ENCODE measurements at places on chromosomes 1 and 21.

GRCh38 chr1:228552596-228553176, 65.5 kb downstream of the RNF187 start:
- DNase-seq: no peak

GRCh38 chr1:77832901-77833300, 53.5 kb downstream of the MIGA1 start:
- no peak for DNase-seq

DNA sequence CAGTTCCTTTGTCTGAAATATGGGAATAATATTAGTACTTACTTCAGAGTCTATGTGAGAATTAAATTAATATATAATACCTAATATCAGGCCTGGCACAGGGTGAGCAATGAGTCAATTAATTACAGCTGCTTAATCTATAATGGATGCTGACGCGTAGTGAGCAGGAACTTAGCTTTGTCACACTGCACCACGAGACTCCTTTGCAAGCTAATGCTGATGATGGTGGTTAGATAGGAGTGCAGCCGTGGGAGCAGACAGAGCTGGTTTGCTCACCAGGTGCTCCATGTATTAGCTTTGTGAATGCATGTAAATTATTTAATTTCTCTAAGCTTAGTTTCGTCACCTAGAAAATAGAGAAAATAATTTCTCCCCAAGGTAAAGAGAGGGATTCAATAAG, 35.1 kb downstream of the KCNJ15 start:
- no peak for DNase-seq

DNA sequence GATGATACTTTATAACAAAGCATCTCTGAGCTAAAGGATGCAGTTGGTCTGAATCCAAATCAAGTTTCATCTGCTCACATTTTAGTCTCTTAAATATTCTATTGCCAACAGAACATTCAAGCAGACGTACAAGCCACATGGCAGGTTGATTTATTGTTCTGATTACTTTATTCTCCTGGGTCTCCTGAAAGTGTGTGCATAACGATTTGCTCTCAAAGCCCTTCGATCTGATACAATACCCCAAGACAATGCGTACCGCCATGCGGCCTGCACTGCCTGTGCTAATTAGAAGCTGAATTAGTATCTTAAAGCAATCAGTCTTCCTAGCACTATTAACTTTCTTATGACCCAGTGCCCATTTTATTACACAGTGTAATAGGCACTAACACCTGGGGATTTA, 56.9 kb downstream of the FHAD1 start:
- DNase-seq: no peak

GRCh38 chr1:246351721-246352120, 155.4 kb downstream of the SMYD3 start:
- DNase-seq: no peak

- no peak for DNase-seq
Measured at GRCh38 chr1:235074523-235075047, 54.1 kb downstream of the TOMM20 start.

DNA sequence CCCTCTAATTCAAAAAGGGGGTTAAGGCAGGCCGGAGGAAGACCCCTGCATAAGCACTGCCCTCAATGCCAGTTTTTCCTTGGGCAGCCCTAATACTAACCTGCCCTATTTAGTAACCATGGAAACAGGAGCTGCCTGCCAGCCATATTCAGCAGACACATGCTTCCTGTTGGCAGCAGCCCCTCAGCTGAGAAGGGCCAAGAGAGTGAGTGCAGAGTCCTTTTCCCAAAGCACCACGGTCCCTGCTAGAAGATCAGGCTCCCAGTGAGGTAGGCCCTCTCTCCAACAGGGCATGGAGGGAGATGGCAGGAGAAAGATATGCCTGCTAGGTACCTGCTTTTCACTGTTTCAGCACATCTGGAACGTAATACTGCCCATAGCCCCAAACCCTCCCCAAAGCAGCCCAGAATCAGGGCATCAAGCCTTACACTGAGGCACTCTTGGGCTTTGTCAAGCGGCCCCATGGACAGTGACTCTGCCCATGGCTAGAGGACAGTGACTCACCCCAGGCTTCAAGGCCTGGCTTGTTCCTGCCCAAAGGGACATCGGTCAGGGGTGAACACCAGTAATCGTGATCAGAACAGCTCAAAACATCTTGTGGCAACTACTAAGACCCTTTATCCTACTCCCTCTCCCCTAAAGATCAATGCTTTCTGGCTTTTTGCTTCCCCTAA, 64.5 kb downstream of the BCAR3 start:
- no peak for DNase-seq

DNA sequence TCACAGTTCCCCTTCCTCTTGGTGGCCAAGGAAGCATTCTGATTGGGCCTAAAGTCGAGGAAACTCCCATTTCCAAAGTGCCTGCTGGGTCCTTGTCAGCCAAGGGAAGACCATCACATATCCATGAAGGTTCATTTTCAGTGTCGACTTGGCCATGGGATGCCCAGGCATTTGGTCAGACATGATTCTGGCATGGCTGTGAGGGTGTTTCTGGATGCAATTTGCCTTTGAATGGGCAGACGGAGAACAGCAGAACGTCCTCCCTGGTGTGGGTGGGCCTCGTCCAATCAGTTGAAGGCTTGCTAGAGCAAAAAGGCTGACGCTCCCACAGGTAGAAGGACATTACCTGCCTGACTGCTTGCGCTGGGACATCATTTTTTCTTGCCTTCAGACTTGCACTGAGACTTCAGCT, 48.3 kb upstream of the LBR start:
- no peak for DNase-seq

DNA sequence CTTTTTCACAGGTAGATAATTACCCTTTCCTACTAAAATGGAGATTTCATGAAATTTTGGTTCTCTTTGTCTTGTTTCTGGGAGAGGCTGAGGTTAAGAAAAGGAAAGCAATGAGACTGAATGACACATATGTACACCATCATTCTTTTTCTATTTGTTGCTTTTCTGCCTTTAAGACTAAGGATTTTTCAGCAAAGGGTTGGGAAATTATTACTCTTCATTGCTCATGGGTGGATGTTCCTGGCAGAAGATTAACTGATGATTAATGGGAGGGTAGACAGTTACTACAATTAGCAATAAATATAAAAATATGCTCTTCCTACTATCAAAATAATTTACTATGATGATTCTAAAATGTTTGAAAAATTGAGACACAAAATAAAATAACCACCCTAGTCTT, 316.5 kb upstream of the USP24 start:
- DNase-seq: no peak

DNA sequence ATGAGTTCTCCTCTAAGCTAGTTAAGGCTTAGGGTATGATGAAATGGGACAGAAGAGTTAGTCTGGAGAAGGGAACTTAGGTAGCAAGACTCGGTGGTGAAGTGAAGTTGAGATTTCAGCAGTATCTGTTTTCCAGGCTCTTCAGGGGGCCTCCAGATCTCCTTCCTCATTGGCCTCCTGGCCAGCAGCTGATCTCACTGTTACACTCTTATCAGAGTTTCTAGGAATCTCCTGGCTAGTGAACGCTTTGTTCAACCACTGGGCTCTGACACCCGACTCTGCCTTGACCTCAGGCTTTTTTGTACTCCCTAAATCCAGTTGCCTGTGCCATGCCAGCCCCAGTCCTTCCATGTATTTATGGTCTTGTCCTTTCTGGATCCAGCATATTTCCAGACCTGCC, 311.0 kb downstream of the ASTN1 start:
- DNase-seq: no peak

- DNase-seq: no peak
Measured at GRCh38 chr1:112251766-112252506, 144.1 kb upstream of the CTTNBP2NL start.

DNA sequence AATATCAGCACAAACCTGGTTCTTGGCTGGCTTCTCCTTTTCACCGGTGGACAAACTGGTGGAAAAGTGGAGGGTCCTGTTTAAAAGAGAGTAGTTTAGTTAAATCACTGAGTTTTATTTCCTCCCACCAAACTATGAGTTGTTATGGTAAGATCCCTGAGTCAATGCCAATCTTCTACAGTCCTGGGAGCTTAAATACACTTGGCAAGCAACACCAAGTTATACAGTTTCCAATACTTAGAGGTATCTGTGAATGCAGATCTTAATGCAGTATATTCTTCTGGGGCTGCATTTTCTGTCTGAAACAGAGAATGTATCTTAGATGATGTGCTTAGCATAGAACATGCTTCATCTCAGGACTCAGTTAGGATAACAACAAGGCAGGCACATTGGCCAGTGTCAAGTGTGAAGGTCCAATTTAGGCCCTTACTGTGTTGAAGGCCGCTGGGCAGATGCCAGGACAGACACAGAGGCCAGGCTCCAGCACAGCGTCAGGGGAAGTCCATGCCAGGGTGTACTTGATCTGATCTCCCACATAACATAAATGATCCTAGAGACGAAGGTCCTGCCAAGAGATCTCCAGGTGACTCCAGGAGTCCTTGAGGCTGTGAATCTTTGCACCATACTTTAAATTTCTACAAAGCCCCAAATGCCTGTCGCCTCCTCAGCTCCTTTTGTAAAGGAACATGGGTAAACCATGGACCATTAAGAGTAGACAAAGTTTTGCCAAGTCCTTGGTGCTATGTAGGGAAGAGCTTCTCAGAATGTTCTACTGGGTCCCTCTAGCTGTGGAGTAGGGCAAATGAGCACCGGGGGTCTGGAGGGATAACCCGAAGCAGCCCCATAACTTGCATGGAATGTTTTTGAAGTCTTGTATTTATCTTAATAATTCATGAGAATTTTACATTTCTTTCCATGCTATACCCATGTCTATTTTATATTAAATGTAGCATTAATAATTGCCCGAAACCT, 76.8 kb downstream of the KCNJ15 start:
- no peak for DNase-seq

DNA sequence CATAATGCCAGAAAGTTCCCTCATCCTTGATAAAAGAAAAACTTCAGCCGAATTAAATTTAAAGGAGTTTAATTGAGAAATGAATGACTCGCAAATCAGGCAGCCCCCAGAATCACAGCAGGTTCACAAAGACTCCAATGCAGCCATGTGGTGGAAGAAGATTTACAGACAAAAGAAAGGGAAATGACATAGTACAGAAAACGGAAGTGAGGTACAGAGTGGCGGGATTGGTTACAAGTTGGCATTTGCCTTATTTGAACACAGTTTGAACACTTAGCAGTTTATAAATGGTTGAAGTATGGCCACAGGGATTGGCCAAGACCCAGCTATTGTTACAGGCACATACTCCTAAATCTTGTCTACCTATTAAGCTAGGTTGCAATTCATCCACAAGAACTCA, 46.6 kb downstream of the HIVEP3 start:
- DNase-seq: no peak

DNA sequence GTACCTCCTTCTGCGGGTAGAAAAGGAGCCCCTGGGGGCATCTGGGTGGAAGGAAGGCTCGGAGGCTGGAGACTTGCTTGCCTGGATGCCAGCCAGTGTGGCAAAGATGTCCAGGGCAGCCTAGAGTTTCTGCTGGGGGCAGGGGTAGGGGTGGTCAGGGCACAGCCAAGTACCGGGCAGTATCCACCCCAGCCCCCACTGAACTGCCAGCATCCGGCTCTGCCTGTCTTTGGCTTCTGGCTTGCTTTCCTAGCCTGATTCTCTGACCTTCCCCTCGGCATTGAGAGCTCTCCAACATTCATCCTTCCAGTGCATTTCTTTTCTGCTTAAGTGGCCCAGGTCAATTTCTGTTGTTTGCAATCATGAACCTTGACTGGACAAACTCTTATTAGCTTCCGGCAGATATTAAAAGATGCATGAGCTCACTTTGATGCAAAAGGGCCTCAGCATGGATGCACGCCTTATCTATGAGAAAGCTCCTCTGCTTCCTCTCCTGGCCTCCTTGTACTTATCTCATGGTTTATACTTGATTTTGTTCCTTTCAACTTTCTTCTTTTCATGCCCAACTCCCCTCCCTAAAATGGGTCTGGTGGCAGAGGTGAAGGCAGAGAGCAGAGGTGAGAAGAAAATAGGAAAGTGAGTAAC, 116.9 kb downstream of the HLCS start:
- no peak for DNase-seq

DNA sequence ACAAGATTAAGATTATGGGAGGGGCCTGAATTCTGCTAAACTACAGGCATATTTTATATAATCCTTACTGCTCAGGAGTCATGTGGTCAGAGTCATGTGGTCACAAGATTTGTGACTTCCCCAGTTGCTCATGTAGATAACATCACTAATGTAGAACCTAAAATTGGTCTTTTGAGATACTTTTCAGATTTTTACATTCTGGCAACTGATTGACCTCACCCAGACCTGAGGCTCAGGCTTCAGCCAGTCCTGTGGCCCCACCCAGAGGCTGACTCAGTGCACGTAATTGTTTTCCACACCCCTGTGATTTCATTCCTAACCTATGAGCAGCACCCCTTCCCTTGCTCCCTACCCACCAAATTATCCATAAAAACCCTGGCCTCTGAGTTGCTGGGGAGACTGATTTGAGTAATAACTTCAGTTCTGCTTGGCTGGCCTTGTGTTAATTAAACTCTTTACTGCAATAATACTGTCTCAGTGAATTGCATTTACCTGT, 41.7 kb upstream of the ZNF326 start:
- DNase-seq: no peak

DNA sequence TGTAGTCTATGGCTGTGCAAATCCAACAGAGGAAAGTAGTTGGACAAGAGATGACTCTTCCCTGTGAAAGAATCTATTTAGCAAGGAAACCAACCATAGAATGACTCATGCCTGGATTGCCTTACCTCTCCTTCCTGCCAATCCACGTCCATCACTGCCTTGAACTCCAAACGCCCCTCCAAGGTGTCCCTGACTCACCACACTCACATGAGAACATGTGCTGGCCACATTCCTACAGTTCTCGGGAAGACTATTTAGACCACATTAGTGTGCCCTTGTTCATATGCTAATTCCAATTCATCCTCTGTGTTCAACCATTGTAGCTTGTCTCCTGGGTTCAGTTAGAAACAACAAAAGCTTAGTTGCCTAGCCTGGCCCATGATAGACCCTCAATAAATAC, 157.3 kb downstream of the SLC30A10 start:
- DNase-seq: no peak

DNA sequence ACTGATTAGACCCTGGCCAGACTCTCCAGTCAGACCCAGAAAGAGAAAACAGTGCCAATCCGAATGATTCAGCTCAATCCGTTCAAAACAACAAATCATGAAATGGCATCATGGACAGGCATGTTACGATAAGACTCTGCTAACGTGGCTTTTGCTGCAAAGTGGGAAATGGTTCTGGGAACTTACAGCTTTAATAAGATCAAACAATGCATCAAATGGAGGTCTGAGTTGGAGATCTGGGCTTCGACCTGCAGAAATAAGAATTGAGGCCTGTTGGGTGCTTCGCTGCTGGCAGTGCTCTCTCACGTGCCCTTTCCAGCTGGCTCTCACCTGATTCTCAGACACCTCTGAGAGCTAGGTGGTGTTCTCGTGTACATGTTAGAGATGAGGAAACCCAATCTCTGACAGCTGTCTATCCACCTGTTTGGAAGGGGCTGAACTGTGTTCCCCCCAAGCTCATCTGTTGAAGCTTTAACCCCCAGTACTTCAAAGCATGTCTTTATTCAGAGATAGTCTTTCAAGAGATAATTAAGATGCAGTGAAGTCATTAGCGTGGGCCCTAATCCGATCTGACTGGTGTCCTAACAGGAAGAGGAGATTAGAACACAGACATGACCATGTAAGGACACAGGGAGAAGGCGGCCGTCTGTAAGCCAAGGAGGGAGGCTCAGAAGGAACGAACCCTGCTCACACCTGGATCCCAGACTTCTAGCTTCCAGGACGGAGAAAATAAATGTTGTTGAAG, 45.5 kb upstream of the ETS2 start:
- DNase-seq: no peak

GRCh38 chr1:119347858-119348257, 20.7 kb upstream of the HAO2 start:
- no peak for DNase-seq

- DNase-seq: no peak
Measured at GRCh38 chr1:225915538-225915991, 8.5 kb downstream of the PYCR2 start.

GRCh38 chr1:112496290-112496689, 12.5 kb upstream of the WNT2B start:
- DNase-seq: no peak

Data from activated gamma-delta T cell (primary cell).